ENCODE measurements at places on chromosomes 16 and 17.

DNA sequence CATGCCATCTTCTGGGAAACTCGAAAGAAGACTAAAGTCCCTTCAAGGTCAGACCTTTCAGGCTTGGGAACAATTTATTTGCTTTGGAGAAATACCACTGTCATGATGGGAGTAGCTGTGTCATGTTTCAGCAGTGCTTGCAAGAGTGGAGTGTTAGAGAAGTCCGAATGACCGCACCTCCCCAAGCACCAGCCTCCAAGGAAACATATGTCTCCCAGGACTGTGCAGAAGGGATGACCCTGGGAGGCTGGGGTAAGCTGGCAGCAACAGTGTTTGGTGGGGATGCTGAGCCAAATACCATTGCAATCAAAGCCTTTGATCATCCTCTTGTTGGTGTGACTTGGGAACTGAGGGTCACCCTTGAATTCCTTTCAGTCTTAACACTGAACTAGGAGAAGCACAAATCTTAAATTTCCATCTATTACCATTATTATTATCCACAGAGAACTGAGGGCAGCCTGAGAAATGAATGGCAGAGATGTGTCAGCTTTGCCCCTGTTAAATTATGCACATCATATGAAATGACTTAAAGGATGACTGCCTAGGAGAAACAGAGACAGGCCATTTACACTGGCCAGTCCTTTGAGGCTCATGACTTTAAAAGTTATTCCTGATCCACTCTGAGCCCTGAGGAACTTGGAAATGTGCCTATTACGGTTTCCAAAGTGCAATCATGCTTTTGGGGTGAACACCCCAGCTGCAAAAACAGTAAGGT lies 244.9 kb downstream of the CA10 start:
- no peak for DNase-seq

- DNase-seq: no peak
Observed at GRCh38 chr17:79914813-79915740, 75.8 kb upstream of the CBX4 start.

GRCh38 chr16:85518398-85519049 lies 94.6 kb upstream of the GSE1 start:
- no peak for DNase-seq

GRCh38 chr17:27407916-27408864 lies 48.1 kb upstream of the KSR1 start:
- no peak for DNase-seq

DNA sequence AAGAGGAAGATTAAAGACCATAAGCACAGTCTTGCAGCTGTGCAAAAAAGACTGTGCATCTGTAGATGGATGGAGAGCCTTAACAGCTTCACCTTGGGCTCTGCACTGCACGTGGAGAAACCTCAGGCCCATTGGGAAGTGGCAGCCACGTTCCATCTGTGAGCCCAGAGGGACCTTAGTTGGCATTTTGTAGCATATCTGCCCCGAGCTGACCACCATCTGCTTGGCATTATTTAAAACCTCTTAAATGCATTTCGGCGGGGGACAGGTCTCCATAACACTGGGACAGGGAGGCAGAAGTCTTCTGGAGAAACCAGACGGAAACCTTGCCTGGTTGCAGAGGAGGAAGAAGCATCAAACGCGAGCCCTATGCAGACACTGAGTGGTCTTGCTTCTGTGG lies 345.6 kb downstream of the CPPED1 start:
- DNase-seq: no peak

DNA sequence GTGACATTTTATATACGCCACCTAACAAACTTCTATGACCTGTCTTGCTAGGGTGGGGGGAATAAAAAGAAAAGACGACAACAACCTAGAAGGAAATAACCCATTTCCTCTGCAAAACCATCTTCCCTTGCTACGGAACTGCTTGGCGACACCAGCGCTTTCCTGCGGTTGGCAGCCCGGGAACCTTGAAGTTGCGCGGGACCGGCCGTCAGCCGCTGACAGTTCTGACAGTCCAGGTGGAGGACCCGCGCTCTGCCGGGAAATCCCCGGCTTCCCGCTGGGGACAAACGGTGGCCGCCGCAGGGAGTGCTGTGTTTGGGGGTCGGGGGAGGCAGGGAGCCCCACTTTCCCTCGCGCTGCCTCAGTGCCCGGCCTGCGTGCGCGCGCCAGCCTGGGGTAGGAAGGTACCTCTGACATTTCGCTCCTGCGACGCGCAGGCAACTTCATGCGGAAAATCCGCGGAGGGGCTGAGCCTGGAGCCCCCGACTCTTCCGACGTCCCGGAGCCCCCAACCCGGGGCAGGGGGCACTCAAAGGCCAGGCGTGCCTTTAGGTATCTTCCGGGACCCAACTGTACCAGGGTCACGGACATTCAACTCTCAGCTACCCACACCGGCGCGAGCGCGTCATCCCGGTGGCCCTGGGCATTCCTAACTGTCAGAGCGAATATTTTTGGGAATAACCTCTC lies 516 bp downstream of the SLC16A6 start:
- DNase-seq: peak; percentile 24

- no peak for DNase-seq
Observed at GRCh38 chr17:83080858-83081683, 1.7 kb downstream of the METRNL start.

GRCh38 chr17:82330322-82331239 lies 3.0 kb downstream of the SECTM1 start:
- DNase-seq: no peak

DNA sequence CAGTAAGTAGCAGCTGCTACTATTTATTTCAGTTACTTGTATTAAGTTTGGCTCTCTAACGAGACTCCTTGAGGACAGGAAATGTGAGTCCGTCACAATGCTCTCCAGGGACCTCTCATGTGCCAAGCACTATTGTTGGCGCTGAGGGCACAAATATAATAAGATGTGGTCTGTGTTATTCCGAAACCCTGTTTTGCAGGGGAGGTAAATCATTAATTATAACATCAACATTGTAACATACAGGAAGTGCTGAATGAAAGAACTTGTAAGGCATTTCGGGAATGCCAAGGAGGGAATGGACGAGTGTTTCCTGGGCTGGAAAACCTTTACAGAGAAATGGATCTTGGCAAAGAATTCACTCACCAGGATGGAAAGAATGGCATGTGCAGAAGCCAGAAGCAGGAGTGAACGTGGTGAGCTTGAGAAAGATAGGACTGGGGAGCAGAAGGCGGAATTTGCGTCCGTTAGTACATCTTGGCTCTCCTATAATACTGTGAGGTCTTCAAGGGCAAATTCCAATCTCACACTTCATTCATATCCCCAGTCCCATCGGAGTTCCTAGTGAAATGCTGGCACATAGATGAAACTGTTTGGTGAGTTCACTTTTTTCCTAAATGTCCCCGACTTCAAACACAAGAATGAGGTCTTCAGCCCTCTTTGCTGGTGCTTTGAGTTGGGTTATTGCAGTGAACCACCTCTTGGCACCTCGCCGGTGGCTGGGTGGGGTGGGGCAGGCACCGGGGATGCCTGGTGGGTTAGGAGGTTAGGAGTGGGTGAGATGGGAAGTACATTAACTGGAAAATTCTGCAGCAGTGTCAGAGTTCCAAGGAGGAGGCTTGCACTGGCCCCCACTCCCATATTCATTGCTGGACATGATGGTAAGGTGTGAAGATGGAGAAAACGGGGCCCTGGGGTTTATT lies 11.5 kb downstream of the TAC4 start:
- DNase-seq: no peak

GRCh38 chr17:36980280-36980761 lies 31.6 kb downstream of the AATF start:
- no peak for DNase-seq

GRCh38 chr16:56353054-56353921 lies 72.1 kb downstream of the AMFR start:
- DNase-seq: no peak

DNA sequence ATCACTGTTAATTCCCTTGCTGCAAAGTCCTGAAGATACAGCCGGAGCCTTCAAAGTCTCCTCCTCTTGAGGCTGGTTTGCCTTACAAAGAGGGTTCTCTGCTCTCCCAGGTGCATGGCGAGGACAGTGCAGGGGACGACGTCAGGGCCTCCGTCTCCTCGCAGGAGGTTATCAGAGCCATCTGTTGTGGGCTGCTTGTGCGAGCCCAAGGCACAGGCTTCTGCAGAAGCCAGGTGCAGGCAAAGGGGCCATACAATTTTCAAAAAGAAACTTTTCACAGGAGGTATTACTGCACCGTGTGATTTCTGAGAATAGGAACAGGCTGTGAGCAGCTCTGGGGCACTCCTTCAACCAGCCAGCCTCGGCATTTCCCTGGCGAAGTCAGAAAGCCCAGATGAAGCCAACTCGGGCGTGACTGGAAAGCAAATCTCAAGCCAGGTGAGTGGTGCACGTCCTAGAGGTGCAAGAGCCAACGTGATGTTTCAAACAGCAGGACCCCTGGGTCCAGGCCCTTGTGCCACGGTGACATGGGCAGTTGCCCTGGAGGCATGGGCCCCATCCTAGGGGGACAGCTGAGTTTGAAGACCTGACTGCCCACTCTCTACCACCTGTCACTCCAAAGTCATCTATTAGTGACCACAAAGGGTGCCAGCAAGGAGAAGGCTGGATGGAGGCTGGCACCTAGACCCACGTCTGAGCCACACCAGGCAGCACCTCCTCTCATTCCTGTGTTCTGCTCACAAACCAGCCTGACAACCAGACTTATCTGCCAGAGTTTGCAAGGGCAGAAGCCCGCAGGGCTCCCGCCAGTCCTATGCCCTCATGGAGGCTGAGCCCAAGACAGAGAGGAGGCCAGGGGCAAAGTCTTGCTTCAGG lies 68.6 kb downstream of the SMPD3 start:
- DNase-seq: no peak

DNA sequence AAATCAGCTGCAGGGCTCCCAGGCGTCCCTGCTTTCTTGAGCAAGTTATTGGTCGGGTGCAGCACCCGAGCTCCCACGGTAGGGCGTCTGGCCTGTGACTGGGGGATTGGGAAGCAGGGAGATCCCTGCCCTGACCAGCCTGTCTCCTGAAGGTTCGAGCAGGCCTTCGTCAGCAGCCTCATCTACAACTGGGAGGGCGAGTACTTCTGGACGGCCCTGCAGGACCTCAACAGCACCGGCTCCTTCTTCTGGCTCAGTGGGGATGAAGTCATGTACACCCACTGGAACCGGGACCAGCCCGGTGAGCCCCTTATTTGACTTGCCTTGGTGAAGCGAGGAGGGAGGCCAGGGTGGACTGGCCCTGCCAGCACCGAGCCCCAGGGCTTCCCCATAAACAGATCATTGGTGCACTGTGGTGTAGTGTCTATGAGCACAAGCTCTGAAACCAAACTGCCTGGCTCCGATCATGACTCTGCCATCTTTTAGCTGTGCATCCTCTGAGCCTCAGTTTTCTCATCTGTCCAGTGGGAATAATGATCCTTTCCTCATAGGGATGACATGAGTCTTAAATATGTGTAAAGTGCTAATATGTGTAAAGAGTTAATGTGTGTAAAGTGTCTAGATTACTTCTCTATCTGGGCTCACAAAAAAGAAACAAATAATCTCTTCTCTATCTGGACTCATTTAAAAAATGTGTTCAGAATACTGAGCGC lies 48.9 kb downstream of the MRC2 start:
- DNase-seq: no peak

DNA sequence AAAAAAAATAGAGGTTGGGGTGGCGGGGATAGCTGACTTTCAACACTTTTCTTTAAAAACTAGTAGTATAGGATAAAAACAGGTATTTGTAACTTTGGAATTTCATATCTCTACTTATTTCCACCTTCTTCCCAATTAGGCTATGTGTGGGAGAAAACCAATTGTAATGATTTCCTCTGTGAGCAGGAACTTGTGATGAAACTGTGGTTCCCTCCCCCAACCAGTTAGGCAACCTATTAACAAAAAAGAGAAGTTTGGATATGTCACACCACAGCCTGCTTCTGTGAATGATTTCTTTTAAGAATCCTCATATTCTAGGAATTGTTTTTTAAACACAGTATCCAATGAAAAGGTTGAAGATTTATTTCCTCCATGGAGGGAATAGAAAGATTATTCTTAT lies 1.9 kb downstream of the IGSF6 start:
- DNase-seq: no peak

- DNase-seq: no peak
Observed at GRCh38 chr16:2142942-2143877, 5.2 kb upstream of the RAB26 start.

DNA sequence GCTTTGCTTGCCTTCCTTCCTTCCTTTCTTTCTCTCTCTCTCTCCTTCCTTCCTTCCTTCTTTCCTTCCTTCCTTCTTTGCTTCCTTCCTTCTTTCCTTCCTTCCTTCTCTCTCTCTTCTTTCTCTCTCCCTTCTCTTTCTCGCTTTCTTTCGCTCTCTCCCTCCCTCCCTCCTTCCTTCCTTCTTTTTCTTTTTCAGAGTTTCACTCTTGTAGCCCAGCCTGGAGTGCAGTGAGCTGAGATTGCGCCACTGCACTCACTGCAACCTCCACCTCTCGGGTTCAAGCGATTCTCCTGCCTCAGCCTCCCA lies 17.9 kb downstream of the FOXJ1 start:
- no peak for DNase-seq

GRCh38 chr17:44190481-44190880 lies 3.7 kb downstream of the TMUB2 start:
- DNase-seq: no peak

DNA sequence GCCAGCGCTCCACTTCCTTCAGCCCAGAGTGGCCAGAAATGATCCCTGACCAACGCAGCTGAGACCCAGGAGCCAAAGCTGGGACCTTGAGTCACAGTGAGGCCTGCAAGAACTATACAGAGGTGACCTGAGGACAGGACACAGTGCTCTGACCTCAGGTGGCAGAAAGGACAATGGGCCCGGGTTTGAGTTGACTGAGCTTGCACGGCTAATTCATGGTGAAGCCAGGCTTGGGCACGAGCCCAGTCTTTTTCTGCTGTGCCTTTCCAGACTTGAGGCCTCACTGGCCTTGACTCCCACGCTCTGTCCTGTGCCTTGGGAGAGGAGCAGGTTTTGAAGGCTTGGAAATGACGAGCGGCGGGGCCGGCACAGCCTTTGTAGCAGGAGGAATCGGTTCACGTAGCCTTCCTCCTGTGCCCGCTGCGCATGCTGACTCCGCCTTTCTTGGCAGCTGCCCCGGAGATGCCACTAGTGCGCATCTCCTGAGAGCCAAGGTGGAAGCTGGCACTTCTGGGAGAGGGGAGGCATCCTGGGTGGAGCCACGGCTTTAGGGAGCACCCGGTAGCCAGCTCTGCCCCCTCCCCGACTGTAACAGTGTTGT lies 34.9 kb downstream of the NDEL1 start:
- DNase-seq: no peak

- no peak for DNase-seq
Observed at GRCh38 chr17:64056269-64057005, 36.0 kb upstream of the ICAM2 start.
